ENCODE measurements at places on chromosomes 6 and 20. TPM values are rescaled to one million over a fixed set of nuclear protein-coding genes. Genes with fewer than 3 reads are reported as not detected.
A peak's percentile ranks its signal among the peaks of the same experiment; 100 is the strongest.

HLA-DOB gene
- 828 TPM for polyA plus RNA-seq

DNA sequence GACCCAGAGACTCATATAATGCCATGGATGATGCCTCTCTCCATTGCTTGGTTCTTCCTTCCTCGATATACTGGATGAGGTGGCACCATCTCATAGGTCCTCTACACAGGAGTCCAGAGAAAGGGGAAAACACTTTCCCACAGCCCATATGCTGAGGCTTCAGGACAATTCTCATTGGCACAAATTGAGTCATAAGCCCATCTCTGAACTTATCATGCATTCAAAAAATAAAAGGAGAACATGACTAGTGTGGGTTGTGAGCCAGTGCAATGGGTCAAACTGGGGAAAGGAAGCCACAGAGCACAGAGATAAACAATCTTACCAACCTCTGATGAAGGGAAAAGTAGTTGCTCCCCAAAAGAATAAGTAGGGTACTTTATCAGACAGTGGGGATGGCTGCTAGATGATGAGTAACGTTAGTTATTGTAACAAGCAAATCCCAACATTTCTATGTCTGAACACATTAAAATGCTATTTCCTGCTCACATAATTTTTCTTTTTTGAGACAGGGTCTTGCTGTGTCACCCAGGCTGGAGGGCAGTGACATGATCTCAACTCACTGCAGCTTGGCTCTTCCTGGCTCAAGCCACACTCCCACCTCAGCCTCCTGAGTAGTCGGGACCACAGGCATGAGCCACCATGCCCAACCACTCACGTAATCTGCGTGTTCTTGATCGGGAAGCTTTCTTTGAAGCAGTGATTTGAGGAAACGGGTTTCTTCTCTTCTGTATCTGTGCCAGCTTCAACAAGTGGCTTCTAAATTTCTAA, 27.0 kb downstream of the SOD2 start:
- no peak for DNase-seq
- H3K4me1 ChIP-seq: no peaks in the 10 kb centered on the region
- H3K27me3 ChIP-seq: no peaks in the 10 kb centered on the region
- H3K4me3 ChIP-seq: no peak overlapping the region
- H3K36me3 ChIP-seq: peaks cover 22% of the 10 kb centered on the region
- H3K27ac ChIP-seq: no peak overlapping the region

SNX3 gene
- polyA plus RNA-seq: 660 TPM

DNA sequence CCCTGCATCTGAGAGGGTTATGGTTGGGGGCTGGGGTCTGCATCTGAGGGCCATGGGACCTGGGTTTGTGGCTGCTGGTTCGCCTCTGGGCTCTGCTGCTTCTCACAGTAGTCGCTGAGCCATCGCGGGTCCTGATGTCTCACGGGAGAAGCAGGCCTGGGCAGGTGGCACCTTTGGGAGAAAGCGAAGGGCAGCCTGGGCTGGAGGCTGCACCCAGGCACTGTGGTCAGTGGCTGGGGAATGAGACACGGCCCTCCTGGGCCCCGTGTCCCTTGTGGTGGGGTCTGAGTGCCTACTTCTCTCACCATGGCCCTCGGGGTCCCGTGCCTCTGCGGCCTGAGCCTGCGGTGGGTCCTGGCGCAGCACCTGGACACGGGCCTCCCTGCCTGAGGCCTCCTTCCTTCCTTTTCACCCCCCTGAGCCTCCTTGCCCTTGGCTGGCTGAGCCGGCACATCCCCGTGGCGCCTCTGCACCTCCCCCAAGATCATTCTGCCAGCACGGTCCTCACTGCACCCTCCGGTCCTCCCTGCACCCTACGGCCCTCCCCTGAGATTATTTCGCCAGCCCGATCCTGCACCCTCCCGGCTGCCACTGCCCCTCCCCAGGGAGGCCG, 206.0 kb downstream of the ERMARD start:
- no peak overlapping the region for H3K27ac ChIP-seq
- DNase-seq: no peak
- H3K36me3 ChIP-seq: peaks cover 4% of the 10 kb centered on the region

DNA sequence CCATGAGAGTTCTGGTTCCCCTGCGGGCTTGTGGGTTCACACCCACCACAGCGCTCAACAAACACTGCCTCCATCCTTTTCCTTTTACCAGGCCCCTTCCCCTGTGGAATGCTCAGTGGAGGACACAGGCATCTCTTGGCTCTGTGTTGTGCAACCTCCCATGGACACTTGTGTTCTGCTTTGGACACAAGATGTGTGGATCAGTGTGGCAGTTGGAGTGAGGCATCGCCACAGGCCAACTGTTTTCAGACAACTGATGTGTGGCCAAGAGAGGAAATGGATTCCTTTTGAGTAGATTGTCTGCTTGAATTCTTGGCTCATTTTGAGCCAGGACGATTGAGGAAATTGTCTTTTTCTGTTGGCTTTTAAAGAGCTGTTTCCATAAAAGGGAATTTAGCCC, 26.8 kb downstream of the CST8 start:
- H3K4me3 ChIP-seq: no peak overlapping the region
- no peaks in the 10 kb centered on the region for H3K27me3 ChIP-seq
- peaks cover 3% of the 10 kb centered on the region for H3K4me1 ChIP-seq
- no peak overlapping the region for H3K27ac ChIP-seq

DNA sequence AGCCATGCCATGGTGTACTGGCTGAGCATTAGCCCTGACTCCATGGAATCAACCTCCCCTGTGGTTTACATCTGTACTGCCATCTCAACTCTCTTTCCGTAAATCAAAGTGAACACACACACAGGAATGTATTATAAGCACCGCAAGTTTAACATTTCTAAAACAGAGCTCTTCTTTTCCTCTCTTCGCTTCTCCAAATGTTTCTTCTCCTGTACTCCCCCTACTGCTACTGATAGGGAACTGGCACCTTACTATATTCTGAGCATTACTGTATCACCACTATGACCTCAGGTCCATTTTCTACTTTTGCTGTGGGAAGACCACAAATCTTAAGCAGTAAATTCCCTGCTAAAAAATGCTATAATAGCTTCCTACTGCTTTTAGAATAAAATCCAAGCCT, 101.2 kb downstream of the NUS1 start:
- H3K27ac ChIP-seq: no peak overlapping the region
- no peaks in the 10 kb centered on the region for H3K4me1 ChIP-seq
- no peak for DNase-seq
- H3K27me3 ChIP-seq: peaks cover 9% of the 10 kb centered on the region
- H3K4me3 ChIP-seq: no peak overlapping the region

DNA sequence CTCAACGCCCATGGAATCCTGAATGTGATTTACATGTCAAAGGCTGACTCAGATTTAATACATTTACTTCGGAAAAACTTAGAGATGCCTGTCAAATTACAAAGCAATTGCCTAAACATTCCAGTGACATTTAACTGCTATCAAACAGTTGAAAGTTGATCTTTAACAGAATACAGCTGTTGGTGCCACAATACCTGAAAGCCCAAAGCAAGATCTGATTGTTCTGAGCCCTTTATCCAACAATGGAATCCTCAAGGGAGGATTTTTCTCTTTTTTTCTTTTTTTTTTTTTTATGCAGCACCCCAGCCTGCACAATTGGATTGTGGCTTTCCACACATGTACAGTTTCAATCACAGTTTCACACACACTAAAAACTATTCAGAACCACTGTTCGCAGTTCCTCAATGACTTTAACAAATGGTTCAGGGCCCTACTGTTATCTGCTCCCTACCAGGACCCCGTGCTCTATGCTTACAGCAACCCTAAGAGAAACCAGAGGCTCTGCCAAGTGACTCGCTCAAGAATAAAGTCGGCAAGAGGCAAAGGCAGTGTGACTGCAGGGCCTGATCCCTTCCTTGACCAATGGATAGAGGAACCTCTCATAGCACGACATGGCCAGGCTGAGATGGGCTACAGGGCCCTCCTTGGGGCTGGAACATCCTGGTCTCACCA, 33.3 kb downstream of the EPB41L2 start:
- peaks cover 50% of the 10 kb centered on the region for H3K4me1 ChIP-seq
- H3K4me3 ChIP-seq: no peak overlapping the region
- no peak overlapping the region for H3K27ac ChIP-seq

C2 gene
- not detected for polyA plus RNA-seq

ADGRF4 gene
- polyA plus RNA-seq: not detected

- no peaks in the 10 kb centered on the region for H3K4me1 ChIP-seq
- no peak overlapping the region for H3K27ac ChIP-seq
- no peak for DNase-seq
- H3K4me3 ChIP-seq: no peak overlapping the region
- H3K27me3 ChIP-seq: no peaks in the 10 kb centered on the region
- no peaks in the 10 kb centered on the region for H3K36me3 ChIP-seq
These were observed 383.9 kb upstream of the MMS22L start for GRCh38 chr6:97666889-97667288.

TFAP2C gene
- polyA plus RNA-seq: not detected

DNA sequence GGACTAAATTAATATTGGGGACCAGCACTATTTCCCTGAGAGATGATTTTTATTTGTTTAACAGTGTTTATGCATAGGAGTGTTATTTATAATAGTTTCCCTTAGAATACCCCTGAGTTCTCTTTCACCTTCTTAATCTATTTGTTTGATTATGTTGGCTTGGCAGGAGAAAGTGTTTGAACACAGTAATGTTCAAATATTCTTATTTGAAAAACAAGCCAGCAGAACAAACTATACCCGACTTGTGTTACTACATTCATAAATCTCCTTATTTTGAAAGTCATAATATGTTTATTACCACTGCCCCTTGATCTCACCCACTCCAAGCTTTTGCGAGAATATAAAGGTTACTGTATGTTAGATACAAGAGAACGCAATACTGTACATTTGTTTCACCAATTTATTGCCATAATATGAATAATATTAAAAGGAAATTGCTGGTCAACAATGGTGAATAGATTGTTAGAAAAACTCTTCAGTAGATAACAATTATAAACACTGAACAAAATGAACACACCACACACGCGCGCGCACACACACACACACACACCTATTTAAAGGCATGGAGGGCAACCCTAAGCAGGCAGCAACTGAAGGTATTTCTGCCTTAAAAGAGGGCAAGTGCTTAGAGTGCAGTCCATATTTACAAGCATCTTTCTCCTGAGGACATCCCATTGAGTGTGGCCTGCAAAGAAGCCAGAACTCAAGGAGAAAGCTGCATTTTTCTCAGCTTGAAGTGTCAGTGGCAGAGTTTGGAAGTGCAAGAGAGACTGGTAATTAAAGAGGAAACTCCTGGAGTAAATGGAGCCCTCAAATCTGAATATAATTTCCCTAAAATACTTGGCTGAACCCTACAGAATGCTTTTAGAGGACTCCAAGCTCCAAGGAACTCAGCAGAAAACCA, 279.4 kb upstream of the MAN1A1 start:
- no peak overlapping the region for H3K27ac ChIP-seq

LST1 gene
- polyA plus RNA-seq: 32.7 TPM

- H3K27me3 ChIP-seq: no peaks in the 10 kb centered on the region
- H3K36me3 ChIP-seq: no peaks in the 10 kb centered on the region
- DNase-seq: no peak
- H3K4me1 ChIP-seq: peaks cover 42% of the 10 kb centered on the region
- H3K27ac ChIP-seq: peak overlapping the region; percentile 30
- H3K4me3 ChIP-seq: no peak overlapping the region
These were observed 43.0 kb downstream of the FRK start for GRCh38 chr6:116017546-116018295.

DNA sequence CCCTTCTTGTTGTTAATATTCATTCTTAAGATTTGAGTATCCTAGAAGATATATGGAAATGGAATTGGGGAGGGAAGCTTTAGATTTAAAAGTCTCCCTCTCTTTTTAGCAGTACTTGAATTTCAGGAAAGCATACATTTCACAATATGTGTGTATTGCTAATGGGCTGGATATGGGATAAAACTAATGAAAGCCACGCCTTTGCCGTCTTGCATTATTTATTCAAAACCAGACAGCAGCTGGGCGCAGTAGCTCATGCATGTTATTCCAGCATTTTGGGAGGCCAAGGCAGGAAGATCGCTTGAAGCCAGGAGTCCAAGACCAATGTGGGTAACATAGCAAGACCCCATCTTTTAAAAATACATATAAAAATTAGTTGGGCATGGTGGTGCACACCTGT, 121.6 kb upstream of the TIAM2 start:
- peaks cover 23% of the 10 kb centered on the region for H3K4me1 ChIP-seq
- no peak overlapping the region for H3K27ac ChIP-seq

SLC4A11 gene
- polyA plus RNA-seq: not detected

CFAP61 gene
- polyA plus RNA-seq: not detected

MEA1 gene
- 91.3 TPM for polyA plus RNA-seq

DNA sequence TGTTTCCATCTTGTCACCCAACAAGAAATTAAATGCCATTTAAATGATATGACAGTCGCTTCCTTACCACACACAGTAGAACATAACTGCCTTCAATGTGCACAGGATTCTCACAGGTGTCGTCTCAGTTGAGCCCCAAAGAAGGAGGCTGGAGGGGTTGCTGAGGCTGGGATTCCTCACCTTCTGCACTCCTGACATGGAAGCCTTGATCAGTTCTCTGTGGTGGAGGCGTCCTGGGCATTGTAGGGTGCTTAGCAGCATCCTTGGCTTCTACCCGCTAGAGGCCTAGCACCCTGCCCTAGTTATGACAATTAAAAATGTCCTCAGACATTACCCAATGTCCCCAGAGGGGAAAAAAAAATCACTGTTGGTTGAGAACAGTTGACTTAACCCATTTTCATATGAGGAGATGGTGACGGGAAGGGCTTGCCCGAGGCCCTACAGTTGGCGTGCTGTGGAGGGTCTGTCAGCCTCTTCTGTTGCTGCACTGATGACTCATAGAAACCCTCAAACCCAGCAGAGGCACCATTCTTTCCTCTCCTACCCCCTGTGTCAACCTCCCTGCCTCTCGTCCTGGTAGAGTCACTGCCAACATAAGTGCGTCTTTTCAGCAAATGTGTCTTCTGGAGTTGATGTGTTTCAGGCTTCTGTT, 19.3 kb upstream of the ZNF831 start:
- DNase-seq: no peak
- H3K27ac ChIP-seq: peak overlapping the region; percentile 97
- peaks cover 76% of the 10 kb centered on the region for H3K4me1 ChIP-seq
- peaks cover 5% of the 10 kb centered on the region for H3K36me3 ChIP-seq

MROH8 gene
- polyA plus RNA-seq: 2.2 TPM

SIRPB1 gene
- polyA plus RNA-seq: 2.0 TPM

DLL1 gene
- polyA plus RNA-seq: 1.1 TPM

DNA sequence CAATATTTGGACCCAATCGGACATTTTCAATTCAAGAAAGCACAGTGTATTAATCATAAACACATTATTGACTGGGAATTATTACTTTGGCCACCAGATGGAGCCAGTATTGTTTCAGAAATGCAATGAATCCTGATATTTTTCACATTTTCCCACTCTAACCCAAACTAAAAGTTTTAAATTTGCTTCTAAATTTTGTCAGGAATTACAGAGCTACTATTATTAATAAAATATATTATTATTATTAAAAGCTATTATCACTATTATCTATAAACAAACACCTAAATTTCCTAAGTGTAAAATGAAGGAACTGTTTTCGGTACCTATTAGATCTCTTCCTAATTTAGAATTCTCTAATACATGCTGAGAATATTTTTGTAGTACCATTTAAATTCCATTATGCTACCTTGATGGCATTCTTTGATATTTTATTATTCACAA, 245.3 kb downstream of the OGFRL1 start:
- no peak for DNase-seq
- peaks cover 35% of the 10 kb centered on the region for H3K27me3 ChIP-seq
- no peaks in the 10 kb centered on the region for H3K36me3 ChIP-seq
- no peak overlapping the region for H3K27ac ChIP-seq

GRCh38 chr20:25466846-25467245, 59.4 kb downstream of the GINS1 start:
- H3K36me3 ChIP-seq: no peaks in the 10 kb centered on the region
- H3K4me1 ChIP-seq: peaks cover 4% of the 10 kb centered on the region
- H3K4me3 ChIP-seq: no peak overlapping the region

FAM184A gene
- polyA plus RNA-seq: not detected

Data from naive B cell (primary cell).